Endothelial cell (in vitro differentiated cells): ENCODE measurements at places on chromosomes 2 and 18. TPM values are rescaled to one million over a fixed set of nuclear protein-coding genes. Genes with fewer than 3 reads are reported as not detected.

Gene CFAP53
- total RNA-seq: 0.56 TPM

Gene TFPI
- 735 TPM for total RNA-seq

Gene ITGAV
- 154 TPM for total RNA-seq

Gene TRMT61B
- 14.9 TPM for total RNA-seq

Gene PID1
- not detected for total RNA-seq

Gene ZNF532
- 178 TPM for total RNA-seq

Gene ALPP
- total RNA-seq: not detected

Gene POTEJ
- not detected for total RNA-seq

Gene GPR155
- total RNA-seq: 1.7 TPM

Gene ARHGEF33
- 0.69 TPM for total RNA-seq

- no peak for DNase-seq
Observed at GRCh38 chr2:152254976-152255375, 79.4 kb upstream of the STAM2 start.

DNA sequence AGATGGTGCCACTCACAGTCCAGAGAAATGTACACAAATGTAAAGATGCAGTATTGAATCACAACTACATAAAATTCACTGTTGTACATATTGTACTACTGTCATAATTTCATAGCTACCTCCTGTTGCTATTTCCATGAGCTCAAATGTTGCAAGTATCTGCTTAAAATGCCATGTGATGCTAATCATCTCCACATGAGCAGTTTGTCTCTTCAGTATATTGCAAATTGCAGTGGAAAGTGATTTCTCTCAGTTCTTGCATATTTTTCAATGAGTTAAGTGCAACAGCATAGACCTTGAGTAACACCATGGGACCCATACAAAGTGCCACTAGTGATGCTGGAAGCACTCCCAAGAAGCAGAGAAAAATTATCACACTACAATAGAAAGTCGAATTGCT lies 51.9 kb downstream of the MAIP1 start:
- no peak for DNase-seq

GRCh38 chr18:9944805-9945204 lies 31.0 kb downstream of the VAPA start:
- no peak for DNase-seq

DNA sequence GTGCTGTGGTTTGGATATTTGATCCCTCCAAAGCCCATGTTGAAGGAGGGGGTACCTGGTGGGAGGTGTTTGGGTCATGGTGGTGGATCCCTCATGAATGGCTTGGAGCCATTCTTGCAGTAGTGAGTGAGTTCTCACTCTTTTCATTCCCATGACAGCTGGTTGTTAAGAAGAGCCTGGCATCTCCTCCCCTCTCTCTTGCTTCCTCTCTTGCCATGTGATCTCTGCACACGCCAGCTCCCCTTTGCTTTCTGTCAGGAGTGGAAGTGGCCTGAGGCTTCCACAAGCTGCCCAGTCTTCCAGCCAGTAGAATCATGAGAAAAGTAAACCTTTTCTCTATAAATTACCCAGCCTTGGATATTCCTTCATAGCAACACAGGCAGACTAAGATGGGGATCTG lies 8.6 kb downstream of the ADD2 start:
- DNase-seq: no peak

- no peak for DNase-seq
Observed at GRCh38 chr2:40164736-40165508, 287.0 kb downstream of the SLC8A1 start.

- DNase-seq: no peak
Observed at GRCh38 chr18:9561759-9562158, 52.6 kb downstream of the PPP4R1 start.

DNA sequence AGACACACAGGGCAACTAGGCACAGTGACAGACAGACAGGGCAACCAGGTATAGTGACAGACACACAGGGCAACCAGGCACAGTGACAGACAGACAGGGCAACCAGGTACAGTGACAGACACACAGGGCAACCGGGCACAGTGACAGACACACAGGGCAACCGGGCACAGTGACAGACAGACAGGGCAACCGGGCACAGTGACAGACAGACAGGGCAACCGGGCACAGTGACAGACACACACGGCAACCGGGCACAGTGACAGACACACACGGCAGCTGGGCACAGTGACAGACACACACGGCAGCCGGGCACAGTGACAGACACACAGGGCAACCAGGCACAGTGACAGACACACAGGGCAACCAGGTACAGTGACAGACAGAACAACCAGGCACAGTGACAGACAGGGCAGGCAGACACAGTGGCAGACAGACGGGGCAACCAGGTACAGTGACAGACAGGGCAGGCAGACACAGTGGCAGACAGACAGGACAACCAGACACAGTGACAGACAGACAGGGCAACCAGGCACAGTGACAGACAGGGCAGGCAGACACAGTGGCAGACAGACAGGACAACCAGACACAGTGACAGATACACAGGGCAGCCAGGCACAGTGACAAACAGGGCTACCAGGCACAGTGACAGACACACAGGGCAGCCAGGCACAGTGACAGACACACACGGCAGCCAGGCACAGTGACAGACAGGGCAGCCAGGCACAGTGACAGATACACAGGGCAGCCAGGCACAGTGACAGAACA lies 64.7 kb upstream of the RAB6C start:
- DNase-seq: no peak

DNA sequence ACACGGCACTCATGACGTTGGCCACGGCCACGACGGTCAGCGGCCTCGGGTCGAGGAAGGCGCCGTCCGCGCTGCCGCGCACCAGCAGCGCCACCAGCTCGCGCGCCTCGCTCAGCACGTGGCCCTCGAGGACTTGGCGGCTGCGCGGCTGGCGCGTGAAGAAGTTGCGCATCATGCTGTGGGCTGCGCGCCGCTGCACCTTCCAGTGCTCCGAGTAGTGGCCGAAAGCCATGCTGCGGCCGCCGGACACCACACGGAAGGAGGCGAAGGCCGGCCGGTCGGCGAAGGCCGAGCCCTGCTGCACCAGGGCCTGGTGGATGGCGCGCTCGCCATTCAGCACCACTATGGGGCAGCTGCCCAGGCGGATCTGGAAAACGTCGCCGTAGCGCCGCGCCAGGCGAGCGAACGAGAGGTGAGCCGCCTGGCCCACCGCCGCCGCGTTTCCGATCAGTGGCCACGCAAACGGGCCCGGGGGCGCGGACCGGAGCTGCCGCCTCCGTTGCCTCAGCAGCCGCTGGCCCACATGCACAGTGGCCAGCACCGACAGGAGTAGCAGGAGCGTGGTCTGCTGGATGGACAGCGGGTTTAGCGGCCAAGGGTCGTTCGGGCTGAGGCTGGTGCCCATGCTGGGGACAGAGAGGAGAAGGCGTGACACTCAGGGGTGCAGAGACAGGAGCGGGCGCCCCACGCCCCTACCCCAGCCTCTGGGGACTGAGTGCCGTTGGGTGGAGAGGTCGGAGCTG lies 1.0 kb downstream of the CYP1B1 start:
- peak; percentile 48 for DNase-seq

DNA sequence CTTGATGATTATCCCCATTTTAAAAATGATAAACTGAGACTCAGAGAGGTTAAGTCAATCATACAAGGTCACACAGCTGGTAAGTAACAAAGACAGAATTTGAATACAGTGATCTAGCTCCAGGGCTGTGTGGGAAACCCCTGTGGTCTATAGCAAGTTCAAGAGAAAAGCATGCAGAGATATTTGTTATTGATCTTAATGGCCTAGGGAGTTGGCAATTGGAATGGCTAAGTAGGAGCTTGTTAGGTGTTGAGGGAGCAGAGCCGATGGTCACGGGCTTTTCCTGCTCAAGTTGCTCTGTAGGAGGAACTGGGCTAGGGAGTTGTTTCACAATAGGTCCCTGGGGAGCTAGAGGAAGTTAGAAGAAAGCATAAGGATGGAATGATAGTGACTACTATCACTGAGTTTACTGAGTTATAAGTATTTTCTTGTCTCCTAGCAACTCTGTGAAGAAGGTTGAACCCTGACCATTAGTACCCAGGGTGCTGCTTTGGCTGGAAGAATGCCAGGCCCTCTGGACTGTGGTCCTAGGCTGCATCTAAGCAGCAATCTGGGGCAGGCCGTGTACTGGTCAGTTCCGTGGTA lies 30.0 kb downstream of the RNF125 start:
- DNase-seq: no peak

DNA sequence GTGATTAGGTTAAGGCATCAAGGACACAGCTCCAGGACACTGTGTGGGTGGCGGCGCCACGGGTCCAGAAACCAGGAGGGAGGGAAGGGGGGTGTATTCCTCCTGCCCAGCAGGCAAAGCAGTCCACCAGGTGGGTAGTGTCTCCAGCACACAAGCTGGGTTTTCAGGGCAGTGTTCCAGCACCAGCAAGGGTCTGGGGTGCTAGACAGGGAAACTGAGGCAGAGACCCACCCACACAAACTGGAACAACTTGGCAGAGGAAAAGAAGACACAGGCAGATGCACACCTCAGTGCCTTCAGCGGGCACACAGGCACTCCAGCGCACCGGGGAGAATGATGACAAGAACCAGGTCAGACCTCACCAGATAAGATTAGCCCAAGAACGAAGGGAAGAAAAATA lies 28.4 kb upstream of the GNAL start:
- no peak for DNase-seq

DNA sequence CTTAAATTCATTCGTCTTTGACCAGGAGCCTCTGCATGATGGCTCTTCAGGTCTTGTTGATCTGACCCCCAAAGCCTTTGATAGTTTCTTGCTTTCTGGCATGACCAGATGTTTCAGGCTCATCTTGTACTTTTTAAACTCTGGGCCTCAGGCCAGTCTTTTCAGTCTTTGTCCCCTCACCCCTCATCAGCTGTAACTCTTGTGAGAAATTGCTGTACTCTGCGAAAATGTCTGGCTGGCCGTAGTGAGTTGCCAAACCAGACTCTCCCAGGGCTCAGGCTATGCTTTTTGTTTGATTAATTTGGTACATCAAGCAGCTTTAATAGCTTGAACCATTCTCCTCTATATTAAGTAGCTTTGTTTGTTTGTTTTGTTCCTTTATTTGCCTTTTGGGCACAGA lies 75.9 kb downstream of the BABAM2 start:
- DNase-seq: no peak

GRCh38 chr2:101696272-101697123 lies 1.0 kb upstream of the MAP4K4 start:
- no peak for DNase-seq

DNA sequence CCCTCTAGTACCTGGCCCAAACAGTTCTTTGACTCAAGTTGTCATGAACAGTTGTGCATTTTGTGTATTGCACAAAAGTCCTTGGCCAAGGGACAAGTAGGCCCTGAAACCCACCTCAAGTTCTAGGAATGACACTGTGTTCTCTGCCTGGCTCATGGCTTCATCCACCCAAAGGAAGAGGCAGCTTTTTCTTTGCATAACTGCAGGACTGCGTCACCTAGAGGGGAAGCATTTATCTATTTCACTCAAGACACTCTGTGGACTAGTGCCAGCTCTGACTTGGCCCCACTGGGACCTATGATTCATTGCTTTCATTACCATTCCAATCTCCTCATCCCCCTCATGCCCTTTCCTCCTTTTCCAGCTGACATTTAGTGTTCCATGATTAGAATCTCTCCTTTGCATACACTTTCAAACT lies 119.3 kb upstream of the SIX2 start:
- DNase-seq: no peak

DNA sequence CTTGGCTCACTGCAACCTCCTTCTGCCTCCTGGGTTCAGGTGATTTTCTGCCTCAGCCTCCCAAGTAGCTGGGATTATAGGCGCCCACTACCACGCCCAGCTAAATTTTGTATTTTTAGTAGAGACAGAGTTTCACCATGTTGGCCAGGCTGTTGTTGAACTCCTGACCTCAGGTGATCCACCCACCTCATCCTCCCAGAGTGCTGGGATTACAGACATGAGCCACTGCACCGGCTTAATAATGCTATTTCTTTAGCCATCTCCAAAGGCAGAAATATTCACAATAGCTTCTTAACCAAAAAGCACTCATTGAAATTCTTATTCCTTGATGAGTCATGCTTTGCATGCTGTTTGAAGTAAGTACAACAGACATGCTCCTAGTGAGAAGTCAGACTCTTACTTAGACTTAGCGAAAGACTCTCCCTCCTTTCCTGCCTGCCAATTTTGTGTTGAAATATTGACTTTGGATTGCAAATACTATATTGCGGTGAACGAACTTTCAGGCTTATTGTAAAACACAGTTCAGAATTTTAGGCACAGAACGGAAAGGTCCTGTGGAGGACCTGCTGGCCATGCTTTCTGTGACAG lies 4.4 kb downstream of the ACTR3 start:
- no peak for DNase-seq

- DNase-seq: no peak
Observed at GRCh38 chr18:326846-327245, 59.0 kb upstream of the THOC1 start.

- DNase-seq: no peak
Observed at GRCh38 chr18:43060020-43060419, 55.5 kb downstream of the RIT2 start.

- DNase-seq: no peak
Observed at GRCh38 chr2:101982495-101983029, 9.2 kb upstream of the IL1R2 start.

- no peak for DNase-seq
Observed at GRCh38 chr2:1898461-1899395, 154.4 kb upstream of the PXDN start.

DNA sequence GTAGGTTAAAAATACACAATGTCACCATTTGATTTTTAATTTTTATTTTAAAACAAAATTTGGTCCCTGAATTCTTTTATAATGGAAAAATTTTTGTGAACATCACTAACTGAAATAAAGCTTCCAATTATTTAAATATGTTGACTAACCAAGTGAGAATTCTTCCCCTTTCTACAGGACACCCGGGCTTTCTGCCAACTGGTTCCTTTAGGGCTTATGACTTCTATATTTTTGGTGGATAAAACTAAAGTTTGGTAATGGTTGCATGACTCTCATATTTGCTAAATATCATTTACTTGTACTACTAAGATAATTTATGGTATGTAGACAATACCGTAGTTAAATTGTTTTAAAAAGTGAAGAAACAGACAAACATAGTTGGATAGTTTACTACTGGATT lies 291.0 kb upstream of the DOK6 start:
- DNase-seq: no peak

DNA sequence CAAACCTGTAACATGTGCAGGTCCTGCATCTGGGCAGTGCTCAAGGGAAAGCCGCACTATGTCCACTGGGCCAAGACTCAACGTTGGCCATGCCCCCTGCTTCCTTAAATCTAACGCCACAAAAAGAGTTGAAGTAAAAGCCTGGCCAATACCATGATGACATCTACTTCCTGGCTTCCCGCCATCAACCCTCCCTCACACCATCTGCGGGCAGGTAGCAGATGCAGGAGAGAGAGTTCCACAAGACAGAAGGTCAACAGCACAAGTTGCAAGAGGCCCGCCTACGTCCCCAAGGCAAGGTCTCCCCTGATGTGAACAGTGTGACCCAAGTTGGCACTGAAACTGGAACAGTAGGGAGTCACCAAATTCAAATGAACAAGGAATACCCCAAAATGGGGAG lies 48.4 kb downstream of the ABCG8 start:
- DNase-seq: no peak
